Right renal cortex interstitium (tissue), 3 donors: ENCODE measurements at places on chromosomes 7 and 10.

GRCh38 chr10:105594296-105594695, 953.2 kb downstream of the SORCS3 start:
- DNase-seq: no peak

DNA sequence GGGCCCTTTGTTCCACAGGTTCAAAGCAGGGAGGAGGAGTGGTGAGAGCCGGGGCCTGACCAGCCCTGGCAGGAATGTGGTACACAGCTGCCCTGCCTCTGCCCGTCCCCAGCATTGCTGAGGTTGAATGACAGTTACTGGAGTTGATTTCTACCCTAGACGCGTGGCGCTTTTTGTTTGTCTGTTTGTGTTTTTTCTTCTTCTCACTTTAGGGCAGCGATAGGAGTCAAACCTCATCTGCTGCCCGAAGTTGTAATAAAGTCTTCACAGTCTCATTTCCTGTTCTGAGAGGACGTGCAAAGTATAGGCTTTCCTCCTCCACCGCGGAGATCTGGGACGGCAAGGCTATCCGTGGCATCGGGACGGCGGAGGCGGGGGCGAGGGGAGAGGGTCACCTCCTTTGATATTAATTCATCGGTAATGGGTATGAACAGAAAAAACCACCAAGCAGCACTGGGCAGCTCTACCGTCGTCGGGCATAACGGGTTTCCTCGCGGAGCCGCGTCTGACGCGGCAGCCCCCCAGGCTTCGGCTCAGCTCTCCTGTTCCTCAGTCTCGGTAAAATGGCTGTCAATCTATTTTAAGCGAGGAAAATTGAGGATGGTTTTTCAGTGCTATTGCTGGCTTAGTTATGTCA, 160.8 kb downstream of the LRMDA start:
- no peak for DNase-seq

GRCh38 chr10:74944205-74944604, 117.8 kb downstream of the KAT6B start:
- no peak for DNase-seq

DNA sequence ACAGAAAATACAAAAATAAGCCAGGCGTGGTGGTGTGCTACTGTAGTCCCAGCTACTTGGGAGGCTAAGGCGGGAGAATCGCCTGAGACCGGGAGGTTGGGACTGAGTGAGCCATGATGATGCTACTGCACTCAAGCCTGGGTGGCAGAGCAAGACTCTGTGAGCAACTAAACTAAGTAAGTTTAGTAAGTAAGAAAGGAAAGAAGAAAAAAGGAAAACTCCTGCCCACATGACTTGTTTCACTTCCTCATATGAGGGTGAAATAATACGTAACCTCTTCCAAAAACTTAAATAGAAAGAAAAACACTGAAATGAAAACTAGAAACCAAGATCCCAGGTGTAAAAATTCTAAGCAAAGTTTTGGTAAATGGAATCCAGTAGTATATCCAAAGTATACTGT, 79.6 kb downstream of the LARP4B start:
- no peak for DNase-seq

DNA sequence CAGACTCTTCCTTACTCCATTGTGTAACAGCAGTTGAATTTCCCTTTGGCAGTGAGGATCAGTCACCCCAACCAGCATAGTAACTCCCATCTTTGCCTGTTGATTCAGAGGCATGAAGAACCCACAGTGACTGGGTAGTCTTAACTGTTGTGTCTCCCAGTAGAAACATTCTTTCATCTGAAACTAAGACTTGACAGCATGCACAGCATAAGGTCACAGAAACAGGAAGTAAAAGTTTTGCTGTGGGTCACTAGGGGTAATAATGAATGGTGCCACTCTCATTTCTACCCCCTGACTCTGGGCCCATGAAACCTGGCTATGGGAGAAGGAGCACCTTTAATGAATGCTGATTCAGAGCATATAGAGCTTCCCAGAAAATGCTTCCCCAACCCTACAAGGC, 8.3 kb upstream of the FRMPD2 start:
- no peak for DNase-seq

DNA sequence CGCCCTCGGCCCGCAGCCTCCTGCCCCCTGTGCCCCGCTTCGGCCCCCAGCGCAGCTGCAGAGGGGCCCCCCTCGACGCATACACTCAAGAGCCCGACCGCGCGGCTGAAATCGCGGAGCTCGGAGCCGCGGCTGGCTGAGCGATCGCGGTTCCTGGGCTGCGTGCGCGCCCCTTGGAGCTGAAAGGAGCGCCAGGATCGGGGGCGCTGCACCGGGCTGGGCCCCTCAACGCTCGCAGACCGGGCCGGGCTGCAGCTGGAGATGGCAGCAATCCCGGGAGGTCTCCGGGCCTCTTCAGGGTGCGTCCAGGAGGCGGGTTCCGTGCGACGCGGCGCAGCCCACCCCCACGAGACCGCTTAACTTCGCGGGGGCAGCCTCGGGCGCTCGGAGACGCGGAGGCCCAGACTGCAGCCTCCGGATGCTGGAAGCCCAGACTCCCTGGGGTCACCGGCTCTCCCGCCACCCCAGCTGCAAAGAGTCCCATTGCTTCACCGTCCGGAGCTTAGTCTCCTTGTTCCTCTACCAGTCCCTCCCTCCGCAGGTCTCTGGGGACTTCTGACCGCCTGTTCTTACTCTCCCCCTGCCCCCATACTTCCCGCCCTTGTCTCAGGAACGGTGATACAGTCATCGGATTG, 73.0 kb upstream of the LRRC4 start:
- DNase-seq: no peak

DNA sequence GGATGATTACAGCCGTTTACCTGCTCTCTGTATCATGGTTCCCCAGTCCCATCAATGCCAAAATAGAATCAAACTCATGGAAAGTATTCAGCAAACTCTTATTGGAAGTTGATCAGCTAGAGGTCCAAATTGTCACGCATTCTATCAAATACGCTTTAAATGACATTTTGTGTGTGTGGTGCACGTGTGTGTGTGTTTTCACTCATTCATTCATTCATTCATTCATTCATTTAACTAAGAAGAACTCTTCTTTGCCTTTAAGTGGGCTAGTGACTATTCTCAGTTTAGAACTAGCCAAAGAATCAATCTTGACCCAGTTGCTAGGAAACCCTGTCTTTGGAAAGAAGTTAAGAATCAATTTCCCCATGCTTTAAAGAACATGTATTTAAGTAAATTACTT, 102.8 kb downstream of the RTKN2 start:
- DNase-seq: no peak

DNA sequence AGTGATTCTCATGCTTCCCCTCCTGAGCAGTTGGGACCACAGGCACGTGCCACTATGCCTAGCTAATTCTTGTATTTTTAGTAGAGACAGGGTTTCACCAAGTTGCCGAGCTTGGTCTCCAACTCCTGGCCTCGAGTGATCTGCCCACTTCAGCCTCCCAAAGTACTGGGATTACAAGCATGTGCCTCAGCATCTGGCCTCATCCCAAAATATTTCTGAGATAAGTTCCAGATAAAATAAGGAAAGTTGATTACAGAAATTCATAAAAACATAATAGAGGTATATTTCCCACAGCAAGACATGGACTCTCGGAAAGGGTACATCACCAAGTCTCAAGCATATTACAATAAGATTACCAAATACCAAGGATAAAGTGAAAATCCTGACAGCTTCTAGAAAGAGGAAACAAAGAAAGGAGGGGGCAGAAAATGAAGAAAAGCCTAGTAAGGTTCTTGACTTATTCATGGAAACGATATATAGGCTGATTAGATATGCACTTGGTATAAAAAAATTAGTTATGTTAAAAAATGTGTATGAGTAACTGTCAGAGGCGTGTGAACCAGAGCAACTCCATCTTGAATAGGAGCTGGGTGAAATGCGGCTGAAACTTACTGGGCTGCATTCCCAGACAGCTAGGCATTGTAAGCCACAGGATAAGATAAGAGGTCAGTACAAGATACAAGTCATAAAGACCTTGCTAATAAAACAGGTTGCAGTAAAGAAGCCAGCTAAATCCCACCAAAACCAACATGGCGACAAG, 35.0 kb downstream of the IQUB start:
- no peak for DNase-seq

DNA sequence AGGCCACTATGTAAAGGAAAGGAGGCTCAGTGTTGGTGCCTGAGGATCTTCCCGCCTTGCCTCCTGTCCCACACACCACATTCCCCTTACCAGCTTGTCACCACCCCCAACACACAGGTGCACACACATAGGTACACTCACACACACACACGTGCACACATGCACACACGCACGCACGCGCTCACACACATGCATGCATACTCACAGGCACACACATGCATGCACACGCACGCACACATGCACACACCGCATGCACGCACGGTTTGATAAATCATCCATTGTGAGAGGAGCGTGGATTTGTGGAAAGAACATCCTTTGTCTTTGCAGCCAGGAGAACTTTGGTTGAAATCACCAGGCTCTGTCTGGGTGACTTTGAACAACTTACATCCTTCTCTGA, 359.8 kb downstream of the FRMD4A start:
- DNase-seq: no peak

DNA sequence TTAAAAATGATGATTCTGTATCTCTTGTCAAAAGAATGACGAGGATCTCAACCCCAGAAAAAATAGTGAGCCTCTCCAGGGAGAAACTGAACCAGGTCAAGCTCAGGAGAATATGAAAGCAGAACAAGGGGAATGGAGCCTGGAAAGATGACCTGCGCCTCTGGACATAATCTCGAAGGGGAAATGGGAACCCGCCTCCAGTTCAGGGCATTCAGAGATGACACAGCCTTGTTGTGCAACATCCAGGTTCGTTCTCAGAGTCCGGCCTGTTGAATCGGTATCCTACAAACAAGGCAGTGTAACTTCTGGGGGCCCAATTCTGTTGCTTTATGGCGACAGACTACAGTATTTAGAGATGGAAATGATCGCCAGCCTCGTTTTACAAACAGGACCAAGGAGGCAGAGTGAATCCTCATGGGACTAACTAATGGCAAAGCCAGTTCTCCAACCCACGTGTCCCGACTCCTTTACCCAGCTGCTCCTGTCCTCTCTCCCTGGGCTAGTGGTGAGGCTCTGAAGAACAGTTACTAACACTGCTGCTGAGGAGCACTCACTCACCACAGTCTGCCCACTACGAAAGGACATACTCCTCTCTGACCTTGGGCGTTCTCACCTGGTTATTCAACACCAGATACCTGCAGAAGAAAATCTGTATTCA, 67.6 kb downstream of the JAZF1 start:
- no peak for DNase-seq

DNA sequence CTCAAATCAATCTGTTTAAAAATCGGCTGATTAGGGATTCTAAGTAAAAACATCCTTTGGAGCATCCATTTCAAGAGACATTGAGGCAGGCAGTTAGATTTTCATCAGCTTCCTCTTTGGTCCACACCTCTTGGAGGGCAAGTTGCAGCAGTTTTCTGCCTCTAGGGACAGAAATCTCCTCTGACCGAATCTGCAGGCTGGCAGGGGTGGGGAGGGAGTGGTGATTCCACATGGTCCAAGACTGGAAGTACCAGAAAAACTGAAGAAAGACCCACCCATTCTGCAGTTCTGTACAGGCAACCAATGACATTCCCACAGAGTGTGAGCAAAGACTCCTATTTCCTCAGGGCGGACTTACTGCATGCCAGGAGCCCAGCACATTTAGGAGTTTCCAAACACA, 29.0 kb downstream of the FGFBP3 start:
- no peak for DNase-seq

- DNase-seq: no peak
Observed at GRCh38 chr7:102189756-102190155, 96.9 kb upstream of the SH2B2 start.

DNA sequence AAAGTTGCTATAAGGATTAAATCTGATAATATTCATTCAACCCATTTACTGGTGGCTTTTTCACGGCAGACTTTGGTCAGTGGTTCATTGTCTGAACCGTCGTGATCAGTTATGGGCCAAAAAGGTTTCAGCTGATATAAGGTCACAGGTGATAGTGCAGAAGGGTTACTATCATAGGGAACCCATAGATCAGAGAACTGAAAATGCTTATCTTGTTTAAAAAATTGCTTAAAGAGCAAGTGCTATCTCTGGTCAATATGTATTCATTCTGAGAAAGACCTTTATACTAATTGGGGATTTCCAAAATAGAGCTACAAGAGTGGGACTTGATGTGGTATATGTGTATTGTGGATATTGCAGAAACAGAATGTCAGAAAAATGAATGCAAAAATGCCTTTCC, 147.8 kb upstream of the SEMA3E start:
- DNase-seq: no peak

DNA sequence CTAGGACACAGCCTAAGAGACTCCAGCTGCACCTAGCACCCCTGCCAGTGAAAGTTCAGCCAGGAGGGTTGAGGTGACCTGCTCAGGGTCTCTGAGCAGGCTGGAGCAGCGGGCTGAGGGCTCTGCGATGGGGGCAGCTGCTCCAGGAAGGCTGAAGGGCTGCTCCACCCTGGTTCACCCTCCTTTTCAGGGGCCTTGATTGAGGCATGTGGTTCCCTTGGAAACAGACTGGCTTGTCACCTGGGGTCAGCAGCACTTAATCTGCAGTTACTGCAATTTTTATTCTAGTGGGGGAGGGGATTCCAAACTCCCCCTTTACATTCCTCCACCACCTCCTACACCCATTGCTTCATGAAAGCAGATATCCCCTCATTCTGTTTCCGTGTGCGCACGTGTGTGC, 85.3 kb upstream of the UNC5B start:
- no peak for DNase-seq

GRCh38 chr7:42770114-42770513, 141.8 kb downstream of the C7orf25 start:
- no peak for DNase-seq

DNA sequence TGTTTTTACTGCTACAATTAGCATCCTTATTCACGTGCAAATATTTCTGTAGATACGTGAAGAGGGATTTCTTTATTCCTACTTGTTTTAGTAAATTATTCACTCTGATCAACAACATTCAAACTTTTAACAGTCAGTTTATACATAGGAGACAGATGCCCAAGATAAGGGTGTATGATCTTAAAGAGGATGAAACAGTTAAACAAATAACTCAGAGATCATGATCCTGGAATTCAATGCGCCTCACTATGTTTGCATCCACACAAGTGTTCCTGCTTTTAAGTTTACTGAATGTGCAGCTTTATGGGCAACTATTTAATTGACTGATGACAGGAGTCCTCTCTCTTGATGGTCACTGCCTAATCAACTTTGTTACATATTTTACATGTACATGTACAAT, 394.8 kb downstream of the PARD3 start:
- no peak for DNase-seq
